ENCODE measurements at places on chromosomes 2 and 18.

DNA sequence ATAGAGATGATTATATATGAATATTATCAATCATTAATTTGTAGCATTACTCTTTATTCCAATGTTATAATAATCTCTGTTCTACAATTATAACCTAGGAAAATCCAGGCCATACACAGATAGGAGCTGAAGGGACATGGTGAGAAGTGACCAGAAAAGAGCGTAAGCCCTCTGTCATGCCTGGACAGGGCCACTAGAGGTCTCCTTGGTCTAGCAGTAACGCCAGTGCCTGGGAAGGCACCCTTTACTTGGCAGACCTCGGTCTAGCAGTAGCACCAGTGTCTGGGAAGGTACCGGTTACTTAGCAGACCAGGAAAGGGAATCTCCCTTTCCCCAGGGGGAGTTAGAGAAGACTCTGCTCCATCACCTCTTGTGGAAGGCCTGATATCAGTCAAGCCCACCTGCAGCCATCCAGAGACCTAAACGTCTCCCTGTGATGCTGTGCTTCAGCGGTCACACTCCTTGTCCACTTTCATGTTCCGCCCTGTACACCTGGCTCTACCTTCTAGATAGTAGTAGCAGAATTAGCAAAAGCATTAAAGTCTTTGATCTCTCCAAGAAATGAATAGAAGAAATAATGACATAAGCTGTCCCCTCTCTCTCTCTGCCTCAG, 447.5 kb upstream of the FSIP2 start:
- no peak for DNase-seq

GRCh38 chr18:70421471-70422390, 132.9 kb downstream of the SOCS6 start:
- DNase-seq: no peak

DNA sequence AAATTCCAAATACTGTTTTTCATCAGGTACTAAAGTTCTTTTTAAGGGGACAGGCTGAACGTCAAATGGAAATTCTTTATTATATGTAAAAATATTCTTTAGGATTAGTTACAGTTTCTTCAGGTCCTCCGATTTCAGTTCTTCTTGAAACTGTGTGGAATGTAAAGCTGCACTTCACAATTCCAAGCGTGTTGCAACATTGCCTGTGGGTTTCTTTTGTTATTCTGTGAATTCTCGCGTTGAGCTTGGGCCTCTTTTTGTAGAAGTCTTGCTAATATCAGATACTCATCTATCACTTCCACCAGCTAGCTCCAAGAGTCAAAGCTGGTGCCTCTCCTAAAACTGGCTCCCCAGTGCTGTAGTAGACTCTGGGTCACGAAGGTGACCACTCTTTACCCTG, 642.6 kb downstream of the METTL4 start:
- no peak for DNase-seq

- DNase-seq: no peak
These were observed 489.3 kb downstream of the DCC start for GRCh38 chr18:52829320-52829719.

- DNase-seq: no peak
These were observed 127.4 kb downstream of the DPP4 start for GRCh38 chr2:161946489-161947107.

DNA sequence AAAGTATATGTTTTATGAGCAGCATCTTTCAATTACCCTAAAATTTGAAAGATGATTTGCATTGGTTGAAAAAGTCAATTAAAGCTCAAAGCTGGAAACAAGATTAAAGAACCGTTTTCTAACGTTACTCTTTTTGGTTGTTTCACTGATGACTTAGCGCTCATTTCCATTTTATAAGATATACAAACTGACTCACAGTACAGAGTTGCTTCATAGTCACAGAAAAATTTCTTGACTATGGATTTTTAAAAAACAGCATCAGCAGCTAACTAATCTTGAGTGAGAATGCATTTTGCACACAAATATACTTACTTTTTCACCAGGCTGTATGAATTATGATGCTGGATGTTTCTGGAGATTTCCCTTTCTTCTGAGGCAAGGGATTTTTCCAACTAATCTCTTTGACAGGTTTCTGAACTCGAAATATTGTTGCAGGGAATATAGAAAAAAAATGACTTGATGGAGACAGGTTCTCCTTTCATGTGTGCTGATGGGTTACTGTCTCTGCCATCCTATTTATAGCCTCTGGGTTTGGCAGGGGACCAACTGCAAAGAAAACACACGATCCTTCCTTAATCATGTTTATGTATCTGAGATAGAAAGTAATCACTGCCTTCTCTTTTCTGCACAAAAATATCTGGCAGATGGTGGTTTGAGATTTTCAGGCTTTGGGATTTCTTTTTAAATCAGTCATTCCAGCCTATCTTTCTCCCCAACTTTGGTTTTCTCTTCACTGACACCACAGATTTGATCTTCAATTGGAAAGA, 129.4 kb upstream of the DAPL1 start:
- no peak for DNase-seq

DNA sequence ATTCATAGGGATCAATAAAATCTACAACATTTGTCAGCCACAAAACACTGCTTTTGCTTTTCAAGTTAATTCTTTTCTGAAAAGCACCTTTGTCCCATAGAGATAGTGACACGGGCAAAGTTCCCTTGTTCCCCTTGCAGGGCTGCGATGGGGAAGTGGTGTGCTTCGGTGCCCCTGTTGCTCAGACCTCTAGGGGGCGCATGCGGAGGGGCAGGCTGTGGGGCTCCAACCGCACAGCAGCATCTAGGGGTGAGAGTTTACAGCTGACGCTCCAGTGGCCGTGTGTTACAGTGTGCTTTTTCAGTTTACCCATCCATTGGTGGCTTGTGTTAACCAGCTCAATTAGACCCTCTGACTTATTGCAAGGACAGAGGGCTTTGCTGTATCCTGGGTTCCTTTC, 1432.2 kb upstream of the ACVR2A start:
- no peak for DNase-seq

GRCh38 chr18:33557706-33558105, 20.3 kb upstream of the ASXL3 start:
- no peak for DNase-seq

DNA sequence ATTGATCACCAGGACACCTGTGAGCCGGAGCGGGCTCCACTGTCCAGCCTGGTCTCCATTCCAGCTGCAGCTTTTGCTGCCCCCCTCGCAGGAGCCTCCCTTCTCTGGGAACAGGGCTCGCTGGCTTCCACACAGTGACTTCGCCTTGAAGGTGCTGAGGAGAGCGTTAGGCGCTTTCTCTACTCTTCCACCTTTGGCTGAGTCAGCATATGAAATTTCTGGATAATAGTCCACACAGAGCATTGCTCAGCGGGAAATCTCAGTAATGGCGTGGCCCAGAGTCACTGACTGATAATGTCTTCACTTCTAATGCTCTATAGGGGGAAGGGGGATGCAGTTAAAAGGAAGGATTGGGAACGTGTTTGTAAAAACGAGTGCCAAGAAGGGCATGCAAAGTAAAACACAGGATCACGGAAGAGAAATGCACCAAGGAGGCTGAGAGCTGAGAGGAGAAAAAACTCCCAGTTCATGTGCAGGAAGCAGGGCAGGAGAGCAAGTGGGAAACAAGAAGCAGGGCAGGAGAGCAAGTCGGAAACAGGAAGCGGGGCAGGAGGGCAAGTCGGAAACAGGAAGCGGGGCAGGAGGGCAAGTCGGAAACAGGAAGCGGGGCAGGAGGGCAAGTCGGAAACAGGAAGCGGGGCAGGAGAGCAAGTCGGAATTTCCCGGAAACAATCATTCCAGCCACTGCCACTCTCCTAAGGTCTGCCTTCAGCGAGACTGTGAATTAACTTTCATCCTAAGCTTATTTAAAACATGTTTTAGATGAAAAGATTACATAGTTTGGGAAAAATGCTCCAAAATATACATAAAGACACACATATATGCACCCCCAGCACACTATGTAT, 77.7 kb downstream of the MYT1L start:
- DNase-seq: peak; percentile 43

DNA sequence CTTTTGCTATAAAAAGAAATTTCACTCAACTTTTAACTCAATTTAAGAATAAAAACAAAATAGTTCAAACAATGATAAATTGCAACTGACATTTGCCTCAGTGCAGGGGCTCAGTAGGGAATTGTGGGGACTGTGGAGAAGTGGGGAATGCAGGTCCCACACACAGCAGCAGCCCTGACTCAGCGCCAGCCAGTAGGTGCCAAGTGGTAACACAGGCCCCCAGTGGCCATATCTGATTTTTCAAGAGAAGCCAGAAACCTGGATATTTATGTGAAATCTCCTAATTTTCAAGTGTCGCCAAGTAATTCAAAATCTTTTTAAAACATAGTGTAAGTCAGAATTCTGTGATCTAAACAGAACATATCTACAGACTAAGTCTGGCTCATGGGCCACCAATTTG, 186.3 kb downstream of the EN1 start:
- no peak for DNase-seq

- no peak for DNase-seq
These were observed 145.5 kb downstream of the CALCRL start for GRCh38 chr2:187302586-187302985.

DNA sequence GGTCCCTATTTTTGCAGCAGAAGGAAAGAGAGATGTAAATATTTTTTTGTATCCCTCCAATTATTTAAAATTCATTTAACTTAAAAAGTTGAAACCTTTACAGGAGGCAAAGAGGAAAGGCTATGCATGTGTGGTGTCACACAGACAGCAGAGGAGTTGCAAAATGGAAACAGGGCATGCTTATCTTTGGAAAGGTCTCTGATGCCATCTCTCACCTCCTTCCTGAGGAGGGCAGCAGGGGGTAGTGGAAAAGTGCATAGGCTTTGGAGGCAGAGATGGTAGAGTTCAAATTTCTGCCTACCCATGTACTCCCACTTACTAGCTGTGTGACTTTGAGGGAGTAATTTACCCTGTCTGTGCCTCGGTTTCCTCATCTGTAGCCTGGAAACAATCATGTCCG, 99.6 kb upstream of the MCFD2 start:
- DNase-seq: no peak

GRCh38 chr2:131093696-131094462, 619 bp upstream of the FAM168B start:
- no peak for DNase-seq

DNA sequence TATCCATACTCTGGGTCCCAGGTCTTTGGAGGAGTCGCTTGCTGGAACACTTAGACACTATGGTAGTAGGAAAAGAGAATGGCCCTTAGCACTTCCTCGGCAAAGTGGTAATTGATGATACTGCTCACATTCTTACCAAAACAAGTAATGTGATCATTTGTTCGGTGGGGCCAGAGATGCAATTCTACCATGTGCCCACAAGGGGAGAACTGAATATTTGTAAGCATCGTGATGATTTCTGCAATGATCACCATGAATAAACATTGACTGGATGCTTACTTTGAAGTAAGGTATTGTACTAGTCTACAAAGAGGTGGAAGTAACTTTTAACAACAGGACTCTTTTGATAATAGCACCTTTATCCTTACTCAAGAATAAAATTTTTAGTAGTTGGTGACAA, 109.7 kb downstream of the CD8B2 start:
- no peak for DNase-seq

DNA sequence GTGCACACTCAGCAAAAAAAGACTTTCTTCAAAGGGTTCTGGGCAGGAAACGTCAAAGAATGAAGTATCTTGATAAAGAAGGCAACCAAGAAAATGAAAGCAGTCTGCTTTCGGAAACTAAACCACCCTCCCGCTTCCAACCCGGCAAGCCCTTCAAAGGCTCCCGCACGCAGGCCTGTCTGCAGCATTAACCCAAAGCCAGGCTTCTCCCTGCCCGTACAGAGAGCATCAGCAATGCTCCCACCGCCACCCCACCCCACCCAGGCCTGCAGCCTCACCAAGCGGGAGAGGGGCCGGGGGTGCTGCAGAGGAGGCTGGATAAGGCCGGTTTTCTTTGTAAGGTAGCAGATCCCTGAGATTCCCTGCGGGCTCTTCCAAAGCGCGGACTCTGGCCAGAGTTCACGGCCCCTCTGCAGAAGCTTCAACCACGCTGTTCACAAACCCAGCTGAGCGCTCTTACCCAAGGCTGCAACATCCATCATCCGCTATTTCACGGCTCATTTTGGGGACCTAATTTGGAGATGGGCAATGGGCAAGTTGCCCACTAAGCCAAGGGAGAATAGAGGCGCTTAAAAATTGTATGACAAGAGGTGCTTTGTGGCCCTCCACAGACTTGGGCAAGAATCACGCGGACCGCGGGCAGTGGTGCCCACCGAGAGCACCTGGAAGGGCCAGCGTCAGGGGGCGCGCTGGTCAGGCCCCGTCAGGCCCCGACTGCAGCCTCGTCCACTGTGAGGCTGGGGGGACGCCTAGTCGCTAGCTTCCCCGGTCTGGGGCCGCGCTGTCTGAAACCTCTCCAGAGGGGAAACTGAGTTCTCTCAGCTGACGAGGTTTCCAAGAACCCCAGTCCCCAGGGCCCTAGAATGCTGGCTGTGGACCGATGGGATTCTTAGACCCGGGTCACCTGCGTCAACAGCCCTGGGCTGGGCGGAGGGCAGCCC, 225.4 kb upstream of the ID2 start:
- DNase-seq: no peak

Data from mesenteric fat pad (tissue), 1 donor.